ENCODE measurements at places on chromosomes 1 and 21.

DNA sequence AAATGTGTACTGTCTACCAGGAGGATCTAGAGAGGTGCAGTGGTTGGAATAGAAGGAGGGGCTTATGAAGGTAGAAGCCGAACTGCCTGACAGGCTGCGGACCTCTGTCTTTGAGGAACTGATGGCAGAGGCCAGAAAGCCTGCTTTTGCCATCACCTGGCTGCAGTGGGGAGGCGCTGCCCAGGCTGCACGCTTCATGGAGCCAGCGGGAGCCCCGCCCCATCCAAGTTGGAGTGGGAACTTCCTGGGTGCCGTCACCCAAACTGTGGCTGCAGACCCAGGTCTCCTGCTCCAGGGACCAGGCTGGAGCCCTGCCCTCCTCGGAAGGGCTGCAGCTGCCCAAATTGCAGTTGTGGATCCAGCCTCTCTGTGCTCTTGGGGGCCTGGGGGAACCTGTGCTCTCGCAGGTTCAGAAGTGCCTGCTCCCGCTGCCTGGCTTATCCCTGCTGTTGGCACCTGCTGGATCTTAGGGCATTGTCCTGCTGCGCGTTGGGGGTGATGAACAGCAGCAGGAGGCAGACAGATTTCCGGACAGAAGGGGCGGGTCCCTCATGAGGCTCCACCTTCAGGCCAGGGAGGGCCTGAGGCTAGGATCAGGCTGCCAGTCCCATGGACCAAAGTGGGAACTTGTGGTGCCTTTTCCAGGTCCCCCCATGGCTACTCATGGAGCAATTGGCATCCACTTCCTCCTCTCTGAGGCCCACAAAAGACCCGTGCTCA, 118.0 kb upstream of the PLPPR4 start:
- no peak for DNase-seq

DNA sequence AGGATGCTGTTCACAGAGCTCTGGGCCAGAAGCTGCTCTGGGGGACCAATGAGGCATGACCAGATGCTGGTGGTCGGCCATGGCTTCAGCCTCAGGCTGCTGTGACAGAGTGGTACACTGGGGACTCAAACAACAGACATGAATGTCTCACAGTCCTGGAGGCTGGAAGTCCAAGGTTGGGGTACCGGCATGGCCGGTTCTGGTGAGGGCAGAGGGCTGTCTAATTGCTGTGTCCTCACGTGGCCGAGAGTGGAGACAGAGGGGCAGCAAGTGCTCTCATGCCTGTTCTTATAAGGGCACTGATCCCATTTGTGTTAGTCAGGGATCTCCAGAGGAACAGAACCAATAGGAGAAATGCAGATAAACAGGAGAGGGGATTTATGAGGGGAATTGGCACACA, 253.5 kb upstream of the C1orf174 start:
- no peak for DNase-seq

DNA sequence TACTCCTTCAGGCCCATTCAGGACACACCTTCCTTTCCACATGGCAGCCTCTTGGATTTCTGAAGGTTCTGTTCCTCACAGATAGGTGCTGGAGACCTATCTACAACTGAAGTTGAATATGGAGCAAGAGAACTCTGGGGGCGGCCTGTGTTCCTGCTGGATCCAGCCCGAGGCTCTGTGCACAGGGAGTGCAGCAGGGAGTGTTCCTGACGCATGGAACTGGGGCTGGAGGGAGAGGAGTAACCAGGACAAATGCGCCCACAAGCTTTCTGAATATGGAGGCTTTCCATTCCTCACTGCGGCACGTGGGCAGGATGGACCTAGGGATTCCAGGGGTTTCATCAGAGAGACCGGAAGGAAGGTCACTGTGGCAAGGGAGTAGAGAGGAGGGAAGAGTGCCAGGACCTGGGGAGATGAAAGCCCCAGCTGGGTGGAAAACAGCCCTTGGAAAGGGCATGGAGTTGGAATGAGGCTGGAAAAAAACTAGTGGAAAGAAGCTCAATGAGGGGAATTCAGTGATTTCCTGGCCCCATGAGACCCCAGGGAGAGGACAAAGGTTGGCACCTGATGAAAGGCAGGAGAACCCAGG, 12.5 kb downstream of the PM20D1 start:
- no peak for DNase-seq

DNA sequence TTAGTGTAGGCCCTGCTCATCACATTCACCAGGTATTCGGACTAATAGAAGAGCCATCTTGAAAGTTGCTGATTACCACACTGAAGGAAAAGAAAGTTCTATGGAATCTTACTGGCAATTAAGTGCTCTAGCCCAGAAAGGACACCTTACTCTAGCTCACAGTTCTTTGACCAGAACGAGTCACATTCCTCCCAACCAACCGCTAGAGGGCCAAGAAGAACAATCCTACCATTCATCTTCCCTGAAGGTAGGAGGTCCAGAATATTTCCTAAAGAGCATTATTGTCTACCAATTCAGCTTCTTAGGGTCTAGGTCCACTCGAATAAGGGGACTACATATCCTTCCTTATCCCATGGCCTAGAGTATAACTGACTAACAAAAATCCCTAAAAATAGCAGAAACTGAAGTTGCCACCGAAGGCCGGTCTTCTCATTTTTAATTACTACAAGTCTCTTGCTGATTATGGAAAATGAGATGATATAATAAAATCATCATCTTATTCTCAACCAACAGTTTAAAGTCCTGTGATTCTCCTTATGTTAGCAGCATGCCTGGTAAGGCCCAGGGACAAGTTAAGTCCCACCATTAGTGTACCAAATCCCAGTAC, 2.7 kb upstream of the FMO1 start:
- DNase-seq, result peak; percentile 57

GRCh38 chr1:88990426-88990825, 2.0 kb downstream of the KYAT3 start:
- DNase-seq, result no peak

DNA sequence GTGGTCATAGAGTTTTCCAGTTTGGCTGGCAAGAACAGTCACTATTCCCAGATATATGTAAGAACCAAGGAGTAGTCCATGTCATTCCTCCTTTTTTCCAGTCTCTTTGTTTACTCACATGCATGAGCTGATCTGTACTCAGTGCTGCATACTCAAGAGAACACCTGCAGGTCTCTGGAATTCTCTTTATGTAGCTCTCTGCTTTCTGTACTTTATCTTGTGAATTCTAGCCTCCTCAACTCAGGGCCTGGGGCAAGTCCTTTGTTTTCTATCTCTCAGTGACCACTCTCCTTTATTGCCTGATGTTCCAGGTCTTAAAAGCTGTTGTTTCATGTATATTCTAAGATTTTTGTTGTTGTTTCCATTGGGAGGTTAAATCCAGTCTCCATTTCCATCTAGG, 478.9 kb downstream of the DPYD start:
- no peak for DNase-seq

DNA sequence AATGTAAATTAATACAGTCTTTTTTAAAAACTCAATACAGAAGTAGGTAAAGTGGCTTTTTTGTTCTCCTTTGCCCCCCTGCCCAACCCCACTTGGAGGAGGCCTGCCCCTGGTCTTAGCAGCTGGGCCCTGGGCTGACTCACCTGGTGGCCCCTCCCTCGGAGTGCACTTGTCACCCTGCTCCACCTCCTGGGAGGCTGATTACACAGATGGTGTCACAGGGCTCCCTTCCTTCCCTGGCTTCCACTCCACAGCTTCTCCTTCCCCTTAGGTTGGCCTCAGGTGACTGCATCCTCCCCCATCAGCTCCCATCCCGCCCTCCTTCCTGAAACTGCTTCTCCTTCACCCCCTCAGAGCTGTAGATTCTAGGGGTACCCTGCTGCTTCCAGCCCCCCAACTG, 11.7 kb upstream of the CAPN9 start:
- no peak for DNase-seq

GRCh38 chr1:59759156-59759925, 55.4 kb upstream of the HOOK1 start:
- peak; percentile 86 for DNase-seq

- no peak for DNase-seq
Measured at GRCh38 chr1:234875953-234876855, 252.4 kb downstream of the TOMM20 start.

GRCh38 chr1:50405814-50406213, 17.4 kb downstream of the DMRTA2 start:
- DNase-seq, result no peak

DNA sequence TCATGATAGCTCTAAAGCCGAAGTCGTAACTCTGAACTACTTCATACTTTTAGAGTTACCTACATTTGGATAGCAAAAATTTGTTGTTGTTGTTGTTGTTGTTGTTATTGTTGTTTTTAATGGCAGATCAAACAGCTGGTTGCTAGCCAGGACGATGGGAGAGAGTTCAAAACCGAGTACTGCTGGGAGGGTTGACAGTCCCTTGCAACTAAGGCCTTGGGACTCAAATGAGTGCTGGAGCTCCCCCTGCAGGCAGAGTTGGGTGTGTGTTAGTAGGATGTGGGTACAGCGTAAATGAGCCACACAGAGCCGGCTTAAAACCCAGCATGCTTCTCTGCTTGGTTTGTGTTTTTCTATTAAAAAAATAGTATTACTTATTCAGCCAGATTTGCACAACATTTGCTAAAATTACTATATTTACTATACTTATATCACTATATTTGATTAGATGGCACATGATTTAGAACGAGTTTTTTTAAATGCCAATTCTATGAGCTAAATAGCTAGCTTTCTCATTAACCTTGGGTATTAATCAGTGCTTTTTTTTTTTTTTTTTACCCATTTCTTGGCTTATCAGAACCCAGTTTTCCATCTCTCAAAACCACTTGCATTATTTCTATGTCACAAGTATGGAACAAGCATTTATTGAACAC, 129.2 kb upstream of the SYT6 start:
- peak; percentile 85 for DNase-seq

GRCh38 chr1:84174051-84174556, 30.0 kb downstream of the PRKACB start:
- peak; percentile 46 for DNase-seq

- DNase-seq, result no peak
Measured at GRCh38 chr1:247614625-247615024, 9.2 kb downstream of the OR2G3 start.

DNA sequence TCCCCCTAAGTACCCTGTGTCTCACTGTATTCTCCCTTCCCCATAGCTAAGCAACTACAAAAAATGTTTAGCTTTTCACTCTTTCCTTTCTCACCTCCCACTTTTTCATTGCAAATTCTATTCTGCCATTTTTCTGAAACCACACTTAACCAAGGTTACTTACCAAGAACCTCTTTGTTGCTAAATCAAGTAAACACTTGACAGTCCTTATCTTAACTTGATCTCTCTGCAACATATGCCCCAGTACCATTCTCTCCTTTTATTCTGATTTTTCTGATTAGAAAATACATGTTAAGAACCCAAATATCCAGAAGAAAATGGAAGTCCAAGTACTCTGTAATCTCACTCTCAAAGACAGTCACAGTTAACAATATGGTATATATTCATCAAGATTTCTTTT, 16.0 kb downstream of the EVI5 start:
- no peak for DNase-seq

GRCh38 chr1:174990382-174990999, 9.3 kb upstream of the CACYBP start:
- peak; percentile 62 for DNase-seq

DNA sequence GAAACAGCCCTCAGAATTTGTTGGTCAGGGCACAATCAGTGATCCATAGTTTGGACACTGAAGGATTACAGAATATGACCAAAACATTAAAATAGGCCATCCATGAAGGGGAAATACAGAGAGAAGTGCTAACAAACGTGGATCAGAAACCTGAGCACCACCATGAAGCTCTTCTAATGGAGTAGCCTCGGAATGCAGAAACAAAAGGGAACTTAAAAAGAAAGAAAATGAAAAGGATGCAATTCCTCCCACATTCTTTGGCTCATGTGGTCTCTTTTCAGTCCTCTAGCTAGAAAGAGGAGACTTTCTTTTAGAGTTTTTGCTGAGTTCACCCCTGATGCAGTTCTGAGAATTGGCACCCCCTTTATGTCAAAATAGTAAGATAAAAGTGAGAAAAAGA, 989.8 kb upstream of the B3GALT2 start:
- DNase-seq, result no peak

- DNase-seq, result no peak
Measured at GRCh38 chr1:150261367-150261766, 3.8 kb downstream of the CA14 start.

GRCh38 chr21:36478207-36478701, 1.7 kb downstream of the CLDN14 start:
- DNase-seq, result peak; percentile 82

DNA sequence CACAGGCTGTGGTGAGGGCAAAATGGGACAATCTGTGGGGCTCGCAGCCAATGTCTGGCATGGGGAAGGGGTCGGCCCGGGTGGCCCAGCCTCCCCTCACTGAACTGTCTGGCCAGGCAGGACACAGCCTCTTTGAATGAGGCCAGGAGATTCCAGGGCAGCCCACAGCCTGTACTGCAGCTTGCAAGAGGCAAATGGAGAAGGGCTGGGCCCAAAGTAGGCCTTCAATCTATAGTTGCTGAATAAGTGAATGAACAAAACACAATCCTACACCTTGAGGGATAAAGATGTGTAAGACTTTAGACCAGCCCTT, 23.2 kb downstream of the SLC27A3 start:
- DNase-seq, result no peak

- DNase-seq, result no peak
Measured at GRCh38 chr1:107432108-107432507, 291.3 kb downstream of the NTNG1 start.

DNA sequence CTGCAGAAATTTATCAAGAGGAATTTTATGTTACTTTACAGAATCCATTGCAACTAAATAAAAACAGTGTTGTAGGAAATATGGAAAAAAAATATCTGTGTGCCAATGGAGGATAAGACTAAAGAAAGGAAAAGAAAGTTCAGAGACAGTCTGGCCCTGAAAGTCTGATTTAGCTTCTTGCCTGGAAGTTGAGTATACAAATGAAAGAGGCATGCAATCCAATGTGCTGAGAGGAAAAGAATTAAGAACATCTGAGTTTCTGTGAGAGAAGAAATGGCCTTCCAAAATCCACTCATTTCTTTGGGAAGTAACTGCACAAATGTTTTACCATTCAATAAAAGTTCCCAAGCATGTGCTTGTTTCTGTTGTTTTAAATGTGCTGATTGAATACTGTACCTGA, 65.1 kb downstream of the LHX9 start:
- no peak for DNase-seq

DNA sequence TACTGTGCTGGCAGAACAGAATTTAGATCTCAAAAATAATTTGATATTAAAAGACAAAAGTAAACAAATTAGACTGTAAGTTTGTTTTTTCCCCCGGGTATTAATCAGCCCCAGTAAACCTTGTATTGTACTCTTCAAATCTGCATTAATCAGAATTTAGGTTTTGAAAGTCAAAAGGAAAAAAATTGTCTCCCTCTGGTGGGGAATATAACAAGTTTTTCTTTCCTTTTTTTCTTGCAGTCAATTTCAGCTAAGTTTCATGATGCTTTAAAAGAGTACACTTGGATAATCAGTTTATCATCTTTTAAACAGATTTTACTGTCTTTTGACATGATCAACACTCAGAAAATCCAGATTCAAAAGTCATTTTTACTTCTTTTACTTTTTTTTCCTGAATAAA, 134.5 kb upstream of the PKN2 start:
- no peak for DNase-seq

DNA sequence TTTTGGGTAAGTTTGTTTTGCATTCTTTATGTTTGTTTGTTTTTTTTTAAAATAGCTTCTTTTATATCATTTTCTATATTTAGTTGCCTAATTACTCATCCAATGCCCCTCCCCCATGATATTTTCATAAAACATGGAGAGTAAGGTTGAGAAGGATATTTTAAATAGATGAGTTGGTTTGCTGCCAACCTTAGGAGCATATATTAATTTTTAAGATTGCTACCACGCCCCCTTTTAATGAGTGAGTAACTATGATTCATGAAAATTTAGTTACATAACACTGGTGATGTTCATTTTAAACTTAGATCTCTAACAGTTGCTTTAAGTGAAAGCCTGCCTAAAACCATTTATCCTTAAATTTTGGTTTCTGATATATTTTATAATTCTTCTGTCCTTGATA, 18.7 kb downstream of the TMEM50A start:
- DNase-seq, result peak; percentile 21
